ENCODE measurements at places on chromosomes 5 and 9. TPM values are rescaled to one million over a fixed set of nuclear protein-coding genes. Genes with fewer than 3 reads are reported as not detected.

Gene ATP10B
- total RNA-seq = not detected

Gene SPATA31A3
- not detected for total RNA-seq

Gene APC
- total RNA-seq = 132 TPM

Gene FOXD4L3
- total RNA-seq = not detected

Gene ROR2
- 58.3 TPM for total RNA-seq

Gene JAKMIP2
- 9.3 TPM for total RNA-seq

Gene PCDHA13
- total RNA-seq = 2.8 TPM

Gene AK8
- total RNA-seq = not detected

DNA sequence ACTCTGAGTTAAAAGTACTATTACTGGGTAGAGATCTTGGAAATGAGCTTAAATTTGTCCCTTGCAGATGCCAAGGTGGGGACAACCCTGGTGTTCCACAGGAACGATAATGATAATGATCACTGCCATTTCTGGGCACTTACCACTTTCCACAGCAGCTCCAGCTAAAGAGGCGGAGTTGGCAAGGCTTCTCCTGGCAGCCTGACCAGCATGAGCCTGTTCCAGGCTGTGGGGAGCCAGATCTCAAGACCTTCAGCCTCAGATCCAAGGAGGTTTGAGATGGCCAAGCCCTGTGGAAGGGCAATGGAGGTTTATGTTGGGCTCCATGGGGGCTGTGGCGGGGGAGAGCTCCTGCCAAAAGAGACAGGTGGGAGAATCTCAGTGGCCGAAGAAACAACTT is 244.9 kb upstream of the MVB12B start:
- no peaks in the 10 kb centered on the region for H3K27me3 ChIP-seq
- no peak for DNase-seq
- H3K4me3 ChIP-seq = no peak overlapping the region
- no peaks in the 10 kb centered on the region for H3K4me1 ChIP-seq

DNA sequence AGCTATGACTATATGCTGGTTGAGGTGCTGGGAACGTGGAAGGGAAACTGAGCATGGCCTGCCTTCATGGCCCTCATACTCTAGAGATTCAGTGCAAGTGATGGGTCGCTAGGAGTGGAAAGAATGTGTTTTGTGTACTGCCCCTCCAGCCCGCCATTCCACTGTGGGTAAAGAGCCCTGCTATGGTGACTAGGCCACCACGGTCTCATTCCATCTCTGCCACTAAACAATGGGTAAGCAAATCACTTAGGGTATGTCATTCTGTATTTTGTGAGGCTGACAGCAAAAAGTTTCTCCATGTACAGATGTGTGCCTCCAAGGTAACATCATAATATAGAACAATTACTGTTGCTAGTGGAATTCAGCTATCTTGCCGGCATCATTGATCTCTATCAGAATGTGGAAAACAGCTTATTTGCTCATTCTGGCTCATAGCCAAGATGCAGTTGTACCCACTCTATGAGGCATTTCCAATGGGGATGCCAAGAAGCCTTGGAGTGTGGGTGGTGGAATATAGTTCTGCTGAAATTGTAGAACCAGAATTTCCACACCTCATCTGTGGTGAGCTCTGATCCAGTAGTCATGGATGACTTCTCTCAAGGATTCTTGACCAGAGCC is 12.5 kb downstream of the SMARCA2 start:
- no peaks in the 10 kb centered on the region for H3K27me3 ChIP-seq
- no peak for DNase-seq
- no peak overlapping the region for H3K4me3 ChIP-seq
- H3K27ac ChIP-seq = no peak overlapping the region
- H3K4me1 ChIP-seq = peaks cover 33% of the 10 kb centered on the region
- H3K36me3 ChIP-seq = no peaks in the 10 kb centered on the region

GRCh38 chr5:181036816-181037364 is 3.2 kb upstream of the BTNL9 start:
- no peaks in the 10 kb centered on the region for H3K36me3 ChIP-seq
- no peak for DNase-seq
- H3K4me1 ChIP-seq = no peaks in the 10 kb centered on the region
- no peaks in the 10 kb centered on the region for H3K27me3 ChIP-seq

DNA sequence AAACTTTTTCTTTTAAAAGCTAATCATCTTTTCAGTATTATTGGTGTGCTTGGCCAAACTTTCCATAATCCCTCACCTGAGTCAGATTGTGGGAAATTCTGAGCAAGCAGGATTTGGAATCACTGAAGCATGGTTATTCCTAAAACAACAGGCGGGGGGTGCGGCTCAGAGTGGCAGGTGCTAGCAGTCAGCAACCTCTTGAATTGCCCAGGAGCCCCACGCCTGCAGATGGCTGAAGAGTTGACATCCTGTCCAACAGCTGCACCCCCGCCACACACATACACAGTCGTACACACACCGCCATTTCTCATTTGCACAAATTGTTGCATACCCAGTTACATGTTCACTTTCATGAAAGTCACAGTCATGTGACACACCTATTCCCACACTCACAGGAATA is 96.6 kb downstream of the LHX2 start:
- H3K4me3 ChIP-seq = no peak overlapping the region
- H3K27ac ChIP-seq = no peak overlapping the region
- no peak for DNase-seq
- H3K27me3 ChIP-seq = no peaks in the 10 kb centered on the region
- no peaks in the 10 kb centered on the region for H3K4me1 ChIP-seq
- no peaks in the 10 kb centered on the region for H3K36me3 ChIP-seq

- no peak overlapping the region for H3K27ac ChIP-seq
- H3K4me3 ChIP-seq = no peak overlapping the region
- no peaks in the 10 kb centered on the region for H3K36me3 ChIP-seq
- DNase-seq = no peak
Measured at GRCh38 chr5:5331848-5332247, 90.6 kb upstream of the ICE1 start.

DNA sequence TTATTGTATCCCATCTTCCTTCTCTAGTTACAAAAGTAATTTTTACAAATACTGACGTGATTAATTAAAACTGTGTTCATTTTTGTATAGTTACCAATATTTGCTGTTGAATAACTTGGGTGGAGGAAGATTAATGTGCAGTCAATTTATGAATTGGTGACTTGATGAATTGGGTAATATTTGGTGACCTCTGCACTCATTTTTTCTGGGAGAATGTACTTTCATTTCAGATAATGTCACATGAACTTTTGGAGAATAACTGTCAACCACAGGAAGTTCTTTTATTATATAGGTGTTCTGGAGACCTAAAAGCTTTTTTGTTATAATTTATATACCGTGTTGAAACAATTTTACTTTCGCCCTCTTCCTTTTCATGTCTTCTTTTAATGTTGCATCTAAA is 26.4 kb upstream of the FKTN start:
- DNase-seq = no peak
- H3K4me1 ChIP-seq = no peaks in the 10 kb centered on the region
- no peak overlapping the region for H3K4me3 ChIP-seq

- no peaks in the 10 kb centered on the region for H3K36me3 ChIP-seq
- no peaks in the 10 kb centered on the region for H3K4me1 ChIP-seq
- H3K4me3 ChIP-seq = no peak within 1 kb of the TSS
- H3K27me3 ChIP-seq = no peaks in the 10 kb centered on the region
- DNase-seq = no peak
Measured at GRCh38 chr5:57482671-57483106, at the start of gene ACTBL2. Gene ACTBL2 (minus strand): TSS chr5:57482811. CDS start chr5:57482707, 104 bp downstream.

DNA sequence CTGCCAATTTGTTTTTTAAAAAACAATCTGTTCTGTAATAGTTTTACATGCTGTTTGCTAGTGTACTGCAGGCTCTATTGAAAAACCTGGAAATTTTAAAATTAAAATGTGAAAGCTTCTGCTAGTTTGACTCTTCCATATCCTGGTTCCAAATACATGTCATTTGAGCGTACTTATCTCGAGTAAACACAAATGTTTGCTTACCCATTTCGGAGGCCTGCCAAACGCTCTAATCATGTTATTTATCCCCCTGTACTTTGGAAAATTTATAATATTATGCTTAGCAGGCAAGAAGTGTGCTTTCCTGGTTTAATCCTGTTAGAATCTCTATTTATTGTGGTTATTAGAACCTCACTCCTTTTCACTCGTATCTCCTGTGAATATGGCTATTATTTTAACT is 476.8 kb upstream of the CYLC2 start:
- H3K27ac ChIP-seq = no peak overlapping the region
- H3K27me3 ChIP-seq = no peaks in the 10 kb centered on the region
- no peaks in the 10 kb centered on the region for H3K36me3 ChIP-seq
- no peak overlapping the region for H3K4me3 ChIP-seq

DNA sequence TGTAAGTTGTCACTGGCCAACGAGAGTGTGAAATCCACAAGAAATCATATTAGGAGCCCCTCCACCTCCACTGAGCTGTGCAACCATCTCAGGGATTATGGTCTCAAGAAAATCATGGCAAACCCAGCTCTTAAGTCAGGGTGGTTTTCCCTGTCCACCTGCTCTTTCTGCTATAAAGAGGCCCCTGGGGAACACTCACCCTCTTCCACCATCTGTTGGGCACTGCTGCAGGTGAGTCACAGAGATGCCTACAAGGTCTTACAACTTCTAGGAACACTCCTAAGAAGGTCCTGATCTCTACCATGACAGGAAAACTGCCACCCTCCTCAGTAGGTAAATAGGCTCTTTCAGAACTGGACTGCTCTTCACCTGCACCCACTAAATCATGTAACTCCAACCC is 61.8 kb downstream of the DRD1 start:
- no peaks in the 10 kb centered on the region for H3K4me1 ChIP-seq
- H3K4me3 ChIP-seq = no peak overlapping the region
- no peak overlapping the region for H3K27ac ChIP-seq
- H3K36me3 ChIP-seq = no peaks in the 10 kb centered on the region

- no peak overlapping the region for H3K4me3 ChIP-seq
- H3K27ac ChIP-seq = no peak overlapping the region
- no peaks in the 10 kb centered on the region for H3K4me1 ChIP-seq
- no peaks in the 10 kb centered on the region for H3K36me3 ChIP-seq
- DNase-seq = no peak
- H3K27me3 ChIP-seq = no peaks in the 10 kb centered on the region
Measured at GRCh38 chr9:75133396-75133795, 45.1 kb downstream of the OSTF1 start.

- H3K27ac ChIP-seq = no peak overlapping the region
- no peak overlapping the region for H3K4me3 ChIP-seq
Measured at GRCh38 chr9:117205806-117206205, 209.1 kb downstream of the ASTN2 start.

DNA sequence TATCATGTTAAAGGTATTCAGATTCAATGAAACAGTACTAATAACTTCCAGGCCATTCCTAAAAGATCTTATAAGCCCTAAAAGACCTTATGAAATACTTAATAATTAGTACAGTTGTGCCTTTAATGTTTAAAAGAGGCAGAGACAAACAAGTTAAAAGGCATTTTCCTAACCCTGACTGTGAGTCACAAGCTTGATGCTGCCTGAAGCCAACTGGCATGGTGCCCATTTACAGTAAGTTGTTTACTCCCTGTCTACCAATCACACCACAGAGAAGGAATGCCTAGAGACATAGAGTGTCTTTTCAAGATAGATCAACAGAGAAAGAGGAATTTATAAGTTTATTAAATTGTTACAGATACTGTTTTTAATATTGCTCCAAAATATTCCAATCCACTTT is 47.8 kb downstream of the NR3C1 start:
- no peaks in the 10 kb centered on the region for H3K36me3 ChIP-seq
- peaks cover 10% of the 10 kb centered on the region for H3K4me1 ChIP-seq
- no peak overlapping the region for H3K4me3 ChIP-seq
- H3K27ac ChIP-seq = peak overlapping the region; percentile 36

- no peak overlapping the region for H3K4me3 ChIP-seq
- H3K27me3 ChIP-seq = no peaks in the 10 kb centered on the region
- H3K27ac ChIP-seq = no peak overlapping the region
- H3K4me1 ChIP-seq = no peaks in the 10 kb centered on the region
Measured at GRCh38 chr5:1065143-1065750, 46.6 kb downstream of the SLC12A7 start.

DNA sequence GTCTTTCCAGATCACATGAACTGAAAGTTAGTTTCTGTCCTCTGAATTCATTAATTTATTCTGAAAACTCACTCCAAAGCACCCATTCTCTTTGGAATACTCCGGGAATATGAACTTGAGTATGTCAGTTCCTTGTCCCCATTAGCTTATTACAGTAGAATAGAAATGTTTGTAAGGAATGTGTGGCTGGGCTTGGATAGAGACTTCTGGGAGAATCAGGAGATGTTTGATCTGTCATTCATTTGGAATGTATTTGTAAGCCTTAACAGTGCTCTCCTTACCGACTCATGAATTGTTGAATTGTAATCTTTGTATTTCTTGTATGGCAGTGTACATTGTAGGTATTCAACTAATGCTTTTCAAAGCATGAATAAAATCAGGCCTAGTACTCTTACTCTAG is 548.4 kb downstream of the LRRC70 start:
- H3K4me3 ChIP-seq = no peak overlapping the region
- H3K4me1 ChIP-seq = no peaks in the 10 kb centered on the region
- DNase-seq = no peak
- H3K36me3 ChIP-seq = no peaks in the 10 kb centered on the region
- H3K27ac ChIP-seq = no peak overlapping the region

DNA sequence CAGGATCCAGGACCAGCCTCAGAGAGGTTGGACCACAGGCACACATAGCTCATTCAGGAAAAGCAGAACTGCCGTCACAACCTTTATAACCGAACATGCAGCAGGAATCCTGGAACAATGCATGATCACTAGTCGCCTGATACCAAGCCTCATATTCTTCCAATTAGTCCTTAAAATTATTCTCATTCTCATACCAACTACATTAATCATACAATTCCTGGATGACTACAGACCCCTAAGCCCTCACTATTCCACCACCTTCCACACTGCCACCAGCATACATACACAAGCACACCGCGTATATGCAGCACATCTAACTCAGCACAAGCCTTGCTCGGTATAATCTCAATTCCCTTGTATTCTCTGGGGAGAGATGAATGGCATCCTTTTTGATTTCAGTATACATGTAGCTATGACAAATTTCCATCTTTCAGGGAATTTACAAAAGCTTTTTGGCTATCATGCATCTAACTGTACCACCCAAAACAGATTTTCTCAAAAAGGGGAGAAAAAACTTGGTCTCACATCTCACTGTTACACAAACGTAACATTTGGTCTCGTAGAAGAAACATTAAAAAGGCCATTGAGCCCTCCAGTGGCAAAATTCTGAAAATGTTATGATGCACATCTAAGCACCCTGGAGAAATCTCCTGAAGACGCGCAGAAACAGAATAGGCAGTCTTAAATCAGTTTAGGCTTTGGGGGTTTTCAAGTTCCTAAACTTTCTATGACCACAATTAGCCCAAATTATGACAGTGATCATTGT is 46.2 kb downstream of the MCTP1 start:
- H3K4me3 ChIP-seq = no peak overlapping the region
- no peak overlapping the region for H3K27ac ChIP-seq
- no peaks in the 10 kb centered on the region for H3K27me3 ChIP-seq
- no peak for DNase-seq
- no peaks in the 10 kb centered on the region for H3K36me3 ChIP-seq

- no peaks in the 10 kb centered on the region for H3K36me3 ChIP-seq
- DNase-seq = no peak
Measured at GRCh38 chr9:76049341-76049740, 158.9 kb downstream of the PCSK5 start.

DNA sequence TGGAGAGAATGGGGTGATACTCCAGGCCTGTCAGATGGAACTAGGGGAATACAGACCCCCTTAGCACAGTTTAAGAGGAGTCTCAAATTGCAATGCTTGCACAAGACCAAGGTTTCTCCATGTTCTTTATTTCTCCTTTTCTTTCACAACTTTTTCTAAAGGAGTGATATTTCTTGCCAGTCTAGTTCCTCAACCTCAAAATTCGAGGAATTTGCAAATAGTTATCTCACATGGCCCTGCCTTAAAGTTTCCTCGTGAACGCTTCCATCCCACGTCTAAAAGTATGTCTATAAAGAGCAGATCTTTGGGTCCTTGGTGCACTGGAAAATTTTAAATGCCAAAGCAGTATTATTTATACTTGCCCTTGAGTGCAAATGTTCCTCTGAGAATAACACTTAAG is 373.8 kb upstream of the KLF4 start:
- no peaks in the 10 kb centered on the region for H3K36me3 ChIP-seq
- no peak overlapping the region for H3K4me3 ChIP-seq
- peak overlapping the region; percentile 14 for H3K27ac ChIP-seq
- no peak for DNase-seq
